ENCODE measurements at places on chromosomes 6 and 20.

DNA sequence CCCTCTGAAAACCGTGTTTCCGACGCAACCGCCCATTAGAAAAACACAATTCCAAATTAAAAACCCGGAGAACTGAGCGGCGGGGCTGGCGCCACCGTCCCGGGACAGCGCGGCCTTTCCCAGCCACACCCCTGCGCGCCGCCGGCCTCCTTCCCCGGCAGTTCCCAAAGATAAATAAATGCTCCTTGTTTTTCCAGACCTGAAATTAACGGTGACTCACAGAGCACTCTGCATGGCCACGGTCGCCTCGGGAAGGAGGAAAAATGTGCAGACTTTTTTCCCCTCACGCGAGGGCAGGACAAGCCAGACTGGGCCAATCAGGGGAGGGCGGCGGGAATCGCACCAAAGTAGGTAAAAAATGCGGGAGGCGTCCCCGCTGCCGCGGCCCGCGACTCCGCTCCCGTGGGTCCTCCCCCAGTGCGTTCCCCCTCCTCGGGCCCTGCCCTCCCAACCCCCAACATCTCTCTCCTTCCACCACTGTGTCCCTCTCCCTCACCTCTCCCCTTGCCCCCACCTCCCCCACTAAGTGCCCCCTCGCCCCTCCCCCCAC lies 828 bp upstream of the DSTN start:
- DNase-seq = no peak

DNA sequence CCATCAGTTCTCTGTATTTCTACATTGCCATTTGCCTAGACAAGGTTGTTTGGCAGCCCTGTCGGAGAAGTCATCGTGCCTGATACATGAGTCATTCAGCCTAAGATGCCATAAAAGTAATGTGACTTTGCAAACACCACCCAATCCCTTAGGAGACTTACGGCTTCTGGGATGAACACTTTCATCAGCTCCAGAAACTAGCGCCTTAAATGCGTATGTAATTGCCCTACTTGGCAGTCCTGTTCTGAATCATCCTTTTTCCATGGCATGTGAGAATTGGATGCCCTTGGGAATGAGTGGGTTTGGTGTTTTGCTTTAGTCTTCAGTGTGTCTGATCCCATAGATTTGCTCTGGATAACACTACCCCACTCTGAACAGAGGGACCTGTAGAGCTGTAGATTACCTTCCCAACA lies 158.5 kb downstream of the SASH1 start:
- DNase-seq = no peak

DNA sequence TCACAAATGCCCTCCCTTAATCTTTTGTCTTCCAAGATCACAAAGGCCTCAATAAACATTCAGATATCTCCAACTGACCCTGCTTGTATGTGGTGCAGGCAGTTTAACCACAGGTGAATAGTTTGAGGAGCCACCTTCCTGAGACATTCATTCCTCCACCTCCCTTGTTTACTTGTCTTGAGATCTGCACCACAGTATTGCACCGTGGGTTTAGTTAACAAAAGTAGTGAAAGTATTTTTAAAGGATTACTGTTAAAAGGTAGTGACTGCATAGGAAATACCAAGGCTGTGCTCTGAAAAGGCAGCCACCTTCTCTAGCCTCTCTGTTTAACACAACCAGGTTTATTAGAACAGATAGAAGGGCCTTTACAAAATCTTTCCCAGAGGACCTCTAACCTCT lies 46.5 kb downstream of the SESN1 start:
- DNase-seq = no peak

DNA sequence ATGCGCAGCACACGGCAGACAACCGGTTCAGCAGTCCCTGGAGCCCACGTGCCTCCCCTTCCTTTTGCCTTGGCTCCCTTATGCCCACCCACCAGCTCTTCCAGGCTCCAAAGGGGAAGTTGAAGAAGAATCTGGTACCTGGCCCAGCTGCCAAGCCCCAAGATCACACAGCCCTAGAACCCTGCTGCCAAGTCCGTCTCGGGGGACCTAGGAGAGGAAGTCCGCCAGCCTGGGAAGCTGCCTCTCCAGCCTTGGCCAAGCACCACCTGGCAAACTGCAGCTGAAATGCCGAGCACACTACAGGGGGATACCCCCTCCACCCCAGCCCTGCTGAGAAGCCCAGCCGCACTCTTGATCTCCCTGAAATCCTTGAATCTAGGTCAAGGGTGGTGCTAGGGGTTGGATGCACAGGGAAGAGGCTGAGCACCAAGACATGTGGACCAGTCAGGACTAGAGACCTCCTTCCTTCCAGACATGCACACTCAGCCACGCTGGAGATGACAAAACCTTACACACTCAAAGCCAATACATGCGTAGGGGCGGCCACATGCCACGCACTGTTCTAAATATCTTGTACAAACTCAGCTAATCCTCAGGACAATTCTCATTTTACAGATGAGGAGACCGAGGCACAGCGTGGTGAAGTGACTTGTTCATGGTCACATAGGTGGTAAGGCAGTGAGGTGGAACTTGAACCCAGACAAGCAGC lies 124.1 kb downstream of the PREX1 start:
- DNase-seq = no peak

DNA sequence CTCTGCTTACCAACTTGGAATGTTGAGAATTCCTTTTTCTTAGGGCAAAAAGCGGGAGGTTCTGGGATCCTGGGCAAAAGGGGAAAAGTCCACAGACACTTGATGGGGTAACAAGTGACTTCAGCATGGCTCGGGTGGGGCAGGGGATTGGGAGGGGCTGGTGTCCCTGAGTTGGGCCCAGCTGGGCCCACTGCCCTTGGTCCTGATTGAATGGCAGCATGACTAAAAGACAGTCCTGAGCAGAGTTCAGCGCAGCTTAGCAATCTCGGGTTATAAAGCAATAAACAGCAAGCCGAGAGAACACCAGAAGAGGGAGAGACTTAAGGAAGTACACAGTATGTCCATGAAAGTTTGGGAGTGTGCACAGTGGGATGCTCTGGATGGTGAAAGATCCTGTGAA lies 5.6 kb downstream of the PPP2R5D start:
- DNase-seq = no peak

- no peak for DNase-seq
Observed at GRCh38 chr6:28282926-28283325, 1.6 kb downstream of the PGBD1 start.

DNA sequence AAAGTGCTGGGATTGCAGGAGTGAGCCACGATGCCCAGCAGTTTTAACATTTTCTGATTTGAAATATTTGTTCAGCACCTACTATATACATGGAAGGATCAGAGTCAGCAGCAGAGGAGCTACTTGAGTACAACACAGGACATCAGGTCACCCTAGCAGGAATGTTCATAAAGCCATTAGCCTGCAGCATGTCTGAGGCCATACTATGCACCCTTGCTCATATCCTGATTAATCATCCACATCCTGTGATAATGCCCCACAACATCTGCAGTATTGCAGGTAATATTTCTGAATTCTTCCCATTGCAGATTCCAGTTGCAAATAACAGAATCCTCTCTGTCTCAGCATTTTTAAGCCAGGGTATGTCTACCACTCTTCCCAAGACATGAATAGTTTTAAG lies 171.0 kb upstream of the PRND start:
- DNase-seq = no peak

- DNase-seq = no peak
Observed at GRCh38 chr20:856361-856775, 22.9 kb downstream of the FAM110A start.

- DNase-seq = no peak
Observed at GRCh38 chr6:119027465-119027864, 51.0 kb downstream of the FAM184A start.

- no peak for DNase-seq
Observed at GRCh38 chr20:47231382-47232039, 125.0 kb downstream of the ZMYND8 start.

DNA sequence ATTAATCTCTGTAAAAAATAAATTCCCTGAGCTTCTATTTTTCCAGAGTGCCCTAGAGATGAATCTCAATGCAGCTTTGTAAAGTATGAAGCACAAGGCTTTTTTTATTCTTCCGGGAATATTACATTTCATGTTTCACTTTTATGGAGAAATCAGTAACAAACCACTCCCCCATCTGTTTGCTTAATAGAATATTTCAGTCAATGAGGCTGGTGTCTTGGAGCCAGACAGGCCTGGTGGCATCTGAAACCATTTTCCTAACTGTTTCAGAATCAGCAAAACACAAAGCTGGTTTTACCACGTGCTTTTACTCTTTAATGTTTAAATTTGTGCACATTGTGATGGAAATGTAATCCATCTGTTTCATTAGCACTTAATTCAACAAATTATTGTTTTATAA lies 400.8 kb upstream of the HSF2 start:
- no peak for DNase-seq

- DNase-seq = no peak
Observed at GRCh38 chr6:163200694-163201093, 213.8 kb upstream of the QKI start.

DNA sequence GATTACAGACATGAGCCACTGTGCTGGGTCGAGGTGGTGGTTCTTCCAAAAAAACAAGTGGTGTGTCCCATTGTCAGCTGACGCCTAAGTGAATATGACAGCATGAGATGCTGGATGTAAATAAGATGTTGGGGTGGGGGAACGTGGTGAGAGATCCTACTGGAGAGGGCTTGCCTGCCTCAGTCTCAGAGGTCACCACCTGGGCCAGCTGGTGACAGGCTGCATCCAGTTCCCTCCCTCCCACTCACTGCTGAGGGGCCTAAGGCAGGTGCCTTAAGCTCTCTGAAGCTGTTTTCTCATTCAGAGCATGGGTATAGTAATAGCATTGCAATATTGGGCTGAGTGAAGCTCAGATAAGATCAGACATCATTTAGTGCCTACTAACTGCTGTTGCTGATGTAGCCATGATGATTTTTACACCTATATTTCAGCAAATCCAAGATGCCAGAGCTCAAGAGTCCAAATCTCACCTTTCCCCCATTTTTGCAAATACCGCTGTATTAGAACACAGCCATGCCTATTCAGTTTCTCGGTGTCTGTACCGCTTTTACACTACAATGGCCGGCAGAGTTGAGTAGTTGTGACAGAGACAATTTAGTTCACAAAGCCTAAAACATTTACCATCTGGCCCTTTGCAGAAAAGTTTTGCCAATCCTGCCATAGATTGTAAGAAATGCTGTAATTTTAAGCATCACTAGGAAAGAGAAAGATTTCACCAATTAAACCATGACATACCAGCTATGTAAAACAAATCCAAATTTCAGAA lies 171.3 kb downstream of the ANKRD60 start:
- DNase-seq = no peak

- no peak for DNase-seq
Observed at GRCh38 chr20:49171909-49172308, 16.2 kb downstream of the STAU1 start.

DNA sequence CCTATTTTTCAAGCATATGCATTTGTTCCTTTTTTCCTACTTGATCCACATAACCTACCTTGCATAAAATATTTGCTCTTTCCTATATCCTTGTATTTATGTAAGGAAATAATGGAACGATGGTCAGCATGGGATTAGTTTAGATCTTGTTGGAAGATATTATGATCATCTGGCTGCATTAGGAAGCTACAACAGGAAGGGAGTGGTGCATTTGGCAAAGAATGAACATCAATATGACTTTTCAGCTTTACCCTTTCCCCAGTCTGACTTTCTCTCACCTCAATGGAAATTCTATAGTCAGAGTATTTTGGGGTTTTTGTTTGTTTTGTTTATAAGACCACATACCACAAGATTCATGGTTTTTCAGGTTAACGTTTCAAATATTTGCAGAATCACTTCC lies 66.0 kb downstream of the HS3ST5 start:
- no peak for DNase-seq

GRCh38 chr20:62009869-62010445 lies 55.7 kb downstream of the TAF4 start:
- no peak for DNase-seq

GRCh38 chr20:37922016-37922415 lies 19.1 kb downstream of the VSTM2L start:
- no peak for DNase-seq

DNA sequence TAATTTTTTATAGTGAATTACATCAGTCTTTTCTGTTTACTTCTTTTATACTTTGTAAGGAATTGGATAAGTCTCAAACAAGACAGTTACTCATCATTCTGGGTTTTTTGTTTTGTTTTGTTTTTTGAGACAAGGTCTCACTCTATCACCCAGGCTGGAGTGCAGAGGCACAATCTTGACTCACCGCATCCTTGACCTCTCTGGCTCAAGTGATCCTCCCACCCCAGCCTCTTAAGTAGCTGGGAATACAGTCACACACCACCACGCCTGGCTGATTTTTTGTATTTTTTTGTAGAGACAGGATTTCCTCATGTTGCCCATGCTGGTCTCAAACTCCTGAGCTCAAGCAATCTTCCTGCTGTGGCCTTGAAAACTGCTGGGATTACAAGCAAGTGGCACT lies 524.3 kb downstream of the EYS start:
- no peak for DNase-seq

GRCh38 chr6:158518191-158519127 lies 41.4 kb upstream of the TMEM181 start:
- DNase-seq = peak; percentile 29

GRCh38 chr20:6664574-6664973 lies 102.9 kb upstream of the BMP2 start:
- DNase-seq = no peak

GRCh38 chr20:19370076-19371075 lies 157.9 kb downstream of the SLC24A3 start:
- DNase-seq = no peak

GRCh38 chr6:20604159-20604558 lies 69.9 kb downstream of the CDKAL1 start:
- no peak for DNase-seq

GRCh38 chr6:131295081-131295480 lies 159.8 kb downstream of the AKAP7 start:
- no peak for DNase-seq

DNA sequence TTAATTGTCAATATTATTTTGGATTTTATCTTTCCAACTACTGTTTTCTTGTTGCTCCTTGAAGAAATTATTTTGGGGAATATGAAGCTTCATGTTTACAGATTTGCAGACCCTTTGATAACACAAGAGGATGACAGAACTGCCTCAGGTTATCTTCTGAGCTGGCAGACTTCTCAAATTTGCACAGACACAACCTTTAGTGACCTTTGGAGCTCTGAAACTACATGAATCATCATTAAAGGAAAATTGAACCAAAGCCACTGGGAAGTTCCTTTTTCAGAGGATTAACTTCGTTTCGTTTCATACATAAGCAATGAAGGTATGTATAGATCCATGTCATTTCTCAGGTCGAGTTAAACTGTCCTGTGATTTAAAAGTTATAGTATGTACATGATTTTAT lies 85.9 kb downstream of the FBXO5 start:
- DNase-seq = no peak

GRCh38 chr6:137819740-137820139 lies 47.3 kb upstream of the TNFAIP3 start:
- no peak for DNase-seq

DNA sequence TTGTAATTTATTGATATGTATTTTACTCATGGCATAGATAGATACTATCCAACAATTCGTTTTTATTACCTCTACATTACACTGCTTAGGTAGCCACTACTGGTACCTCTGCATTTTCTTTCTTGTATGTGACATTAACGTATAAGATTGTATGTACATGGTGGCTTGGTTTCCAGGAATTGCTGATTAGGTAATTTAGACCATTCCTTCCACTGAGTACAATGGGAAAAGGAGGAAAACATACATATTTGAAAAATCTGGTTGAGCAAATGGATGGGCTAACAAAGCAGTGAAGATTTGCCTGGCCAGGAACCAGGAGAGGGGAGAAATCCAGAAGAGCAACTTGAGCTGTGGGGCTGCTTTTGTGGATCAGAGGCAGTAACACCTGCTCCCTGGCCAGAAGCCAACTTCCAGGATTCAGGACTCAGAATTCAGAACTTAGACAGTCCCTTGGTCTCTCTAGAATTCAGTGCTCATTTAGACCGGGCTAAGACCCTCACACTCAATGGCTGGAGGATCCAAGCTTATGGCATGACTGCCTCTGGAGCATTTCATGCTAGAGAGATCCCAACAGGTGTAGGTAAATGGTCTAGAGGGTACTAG lies 17.9 kb upstream of the MICB start:
- no peak for DNase-seq

Measured in activated T-helper 1 cell treated with Interleukin-2 at 50 U/mL for 16 hours (primary cell).